ENCODE measurements at places on chromosomes 3 and 15.

GRCh38 chr3:107062787-107063186 is 314.5 kb upstream of the CCDC54 start:
- peak; percentile 15 for DNase-seq

DNA sequence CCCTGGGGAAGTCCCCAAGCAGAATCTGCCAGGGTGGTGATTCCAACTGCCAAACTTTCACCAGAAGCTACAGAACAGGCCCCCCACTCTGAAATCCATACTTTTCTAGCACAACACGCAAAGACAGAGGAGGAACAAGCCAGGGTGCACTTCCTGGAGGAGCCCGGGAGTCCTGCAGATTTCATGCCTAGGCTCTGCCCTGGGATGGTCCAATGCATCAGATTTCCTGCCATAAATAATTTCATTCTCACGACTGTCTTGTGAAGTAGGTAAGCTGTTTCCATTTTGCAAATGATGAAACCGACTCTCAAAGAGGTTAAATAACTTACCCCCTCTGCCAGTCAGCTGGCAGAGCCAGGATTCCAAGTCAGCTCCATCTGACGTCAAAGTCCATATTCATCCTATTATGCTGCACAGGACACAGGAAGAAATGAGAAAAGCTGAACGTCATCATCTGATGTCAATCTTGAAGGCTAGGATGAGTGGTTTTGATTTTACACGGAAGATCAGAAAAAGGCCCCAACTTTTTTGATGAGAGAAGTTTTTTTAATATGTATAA is 134.8 kb upstream of the IGF1R start:
- DNase-seq, result no peak

DNA sequence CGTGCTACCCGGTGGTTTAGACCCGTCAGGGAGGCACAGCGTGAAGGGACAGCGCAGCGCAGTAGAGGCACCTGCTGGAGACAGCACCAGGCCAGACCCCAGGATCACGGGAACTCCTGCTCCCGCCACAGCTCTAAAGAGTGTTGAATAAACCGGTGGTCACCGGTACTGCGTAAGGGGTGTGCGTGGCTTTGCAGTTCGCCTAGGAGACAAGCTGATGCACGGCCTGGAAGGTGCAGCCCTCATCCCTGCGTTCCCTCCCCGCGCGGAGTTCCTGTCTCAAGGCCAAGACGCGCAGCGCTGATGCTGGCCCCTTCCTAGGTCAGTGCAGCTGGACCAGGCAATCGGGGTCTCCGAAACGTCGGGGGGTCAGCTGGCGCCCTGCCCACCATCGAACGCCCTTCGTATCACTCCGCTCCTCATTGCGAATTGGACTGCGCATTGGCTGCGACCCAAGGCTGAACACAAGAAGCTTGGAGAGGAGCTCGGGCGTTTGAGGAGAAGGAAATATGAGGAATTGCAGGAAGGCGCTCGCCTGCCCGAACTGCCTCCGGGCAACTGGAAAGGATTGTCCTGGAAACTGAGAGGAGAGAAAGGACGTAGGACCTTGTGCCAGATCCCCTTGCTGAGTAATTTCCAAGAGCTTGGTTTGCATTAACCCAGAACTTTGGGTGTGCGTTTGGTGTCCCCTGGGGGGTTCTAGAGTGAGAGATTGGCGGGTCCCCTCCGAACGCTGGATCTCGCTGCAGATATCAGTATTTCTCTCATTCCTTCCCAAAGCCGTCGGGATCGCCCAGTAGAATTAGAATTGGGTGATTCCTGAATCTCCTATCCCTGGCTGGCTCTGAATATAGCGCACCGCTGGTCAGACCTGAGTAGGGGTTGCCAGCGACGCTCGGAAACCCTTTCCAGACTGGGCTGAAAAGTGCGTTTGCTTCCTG is 2.3 kb upstream of the SOX14 start:
- peak; percentile 52 for DNase-seq

- DNase-seq, result no peak
Observed at GRCh38 chr15:70088887-70089691, 8.6 kb downstream of the TLE3 start.

- DNase-seq, result no peak
Observed at GRCh38 chr3:100384733-100385525, 16.0 kb downstream of the TOMM70 start.

DNA sequence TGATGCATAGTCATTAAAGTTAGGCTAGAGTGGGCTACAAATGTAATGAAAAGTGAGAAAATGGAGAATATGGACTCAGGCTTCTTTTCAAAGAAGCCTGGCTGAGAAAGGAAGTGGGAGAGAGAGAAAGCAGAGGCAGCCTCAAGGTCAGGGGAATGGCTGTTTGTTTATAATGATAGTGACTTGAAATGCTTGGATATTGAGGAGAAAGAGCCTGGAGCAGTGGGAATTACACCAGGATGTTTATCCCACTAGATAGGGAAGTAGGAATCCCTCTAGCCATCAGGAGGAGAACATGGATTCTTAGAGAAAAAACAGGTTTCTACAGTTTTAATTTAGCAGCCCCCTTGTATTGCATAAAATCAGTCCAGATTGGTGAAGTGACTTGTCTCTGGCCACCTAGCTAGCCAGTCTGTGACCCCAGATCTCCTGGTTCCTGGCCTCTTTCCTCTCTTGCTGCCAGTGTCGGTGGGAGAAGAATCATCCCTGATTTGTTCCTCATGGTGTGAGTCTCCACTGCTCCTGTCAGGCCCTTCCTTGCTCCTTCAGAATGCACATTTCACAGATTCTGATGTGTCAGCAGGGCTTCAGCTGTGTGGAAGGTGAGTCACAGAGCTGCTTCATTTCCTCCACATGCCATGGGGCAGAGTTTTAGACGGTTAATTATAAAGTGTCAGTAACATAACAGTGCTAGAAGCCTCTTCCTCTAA is 32.9 kb downstream of the SEMA6D start:
- no peak for DNase-seq

DNA sequence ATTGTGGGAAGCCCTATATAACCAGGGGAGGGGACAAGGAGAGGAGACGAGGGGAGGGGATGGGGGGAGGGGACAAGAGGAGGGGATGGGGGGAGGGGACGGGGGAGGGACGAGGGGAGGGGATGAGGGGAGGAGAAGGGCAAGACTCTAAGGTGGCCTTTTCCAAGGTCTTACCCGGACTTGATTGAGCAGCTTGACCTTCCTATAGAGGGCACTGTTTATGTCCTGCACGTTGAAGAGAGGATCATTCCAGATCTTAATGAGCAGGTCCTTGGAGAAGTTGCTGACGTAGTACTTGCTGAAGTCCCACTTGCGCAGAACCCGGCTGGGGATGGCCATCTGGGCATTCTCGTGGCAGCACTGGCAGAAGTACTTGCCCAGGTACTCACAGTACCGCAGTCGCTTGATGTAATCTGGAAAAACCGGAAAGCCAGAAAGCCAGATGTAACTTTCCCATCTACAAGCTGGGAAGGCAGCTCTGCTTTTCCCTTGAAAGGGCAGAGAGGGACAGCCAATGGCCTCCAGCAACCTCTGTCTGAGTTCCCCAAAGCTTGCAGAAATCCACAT is 55.7 kb downstream of the RUBCN start:
- DNase-seq, result no peak

DNA sequence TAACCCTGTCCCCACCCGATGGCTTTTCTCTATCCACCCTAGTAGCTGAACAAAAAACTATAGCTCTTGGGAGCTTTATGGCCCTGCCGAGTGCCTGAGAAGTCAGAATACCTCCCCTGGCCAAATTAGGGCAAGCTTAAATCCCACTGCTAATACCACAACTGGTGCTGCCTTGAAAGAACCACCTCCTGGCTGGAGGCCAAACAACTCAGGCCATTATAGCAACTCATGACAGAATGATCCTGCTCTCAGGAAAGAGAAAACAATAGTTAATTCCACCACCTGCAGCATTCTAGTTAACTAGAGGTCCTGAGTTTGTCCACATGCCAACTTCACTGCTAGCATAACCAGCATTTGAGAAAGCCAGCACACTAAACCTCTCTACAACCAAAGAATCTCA is 123.2 kb downstream of the RTP4 start:
- no peak for DNase-seq

- DNase-seq, result no peak
Observed at GRCh38 chr15:52523192-52523591, 5.5 kb downstream of the MYO5A start.

- no peak for DNase-seq
Observed at GRCh38 chr15:90552162-90552928, 22.6 kb downstream of the CRTC3 start.

DNA sequence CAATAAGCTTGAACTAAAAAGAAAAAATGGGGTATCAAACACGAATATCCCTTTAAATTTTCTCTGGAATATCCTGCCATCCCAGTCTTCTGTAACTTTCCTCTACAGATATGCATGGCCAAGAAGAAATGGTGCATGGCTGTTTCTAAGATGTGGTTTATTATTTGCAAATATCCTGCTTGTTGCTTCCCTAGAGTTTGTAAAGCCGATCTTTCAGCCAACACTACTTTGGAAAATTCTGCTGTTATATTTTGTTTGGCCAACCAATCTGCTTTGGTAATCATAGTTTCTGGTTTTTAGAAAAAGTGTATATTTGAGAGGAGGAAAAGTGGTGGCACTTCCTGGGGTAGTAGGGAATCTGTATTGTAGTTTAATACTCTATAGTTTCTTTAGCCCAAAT is 13.9 kb downstream of the PHLDB2 start:
- DNase-seq, result no peak

GRCh38 chr3:37753428-37753827 is 108.3 kb upstream of the CTDSPL start:
- DNase-seq, result no peak

DNA sequence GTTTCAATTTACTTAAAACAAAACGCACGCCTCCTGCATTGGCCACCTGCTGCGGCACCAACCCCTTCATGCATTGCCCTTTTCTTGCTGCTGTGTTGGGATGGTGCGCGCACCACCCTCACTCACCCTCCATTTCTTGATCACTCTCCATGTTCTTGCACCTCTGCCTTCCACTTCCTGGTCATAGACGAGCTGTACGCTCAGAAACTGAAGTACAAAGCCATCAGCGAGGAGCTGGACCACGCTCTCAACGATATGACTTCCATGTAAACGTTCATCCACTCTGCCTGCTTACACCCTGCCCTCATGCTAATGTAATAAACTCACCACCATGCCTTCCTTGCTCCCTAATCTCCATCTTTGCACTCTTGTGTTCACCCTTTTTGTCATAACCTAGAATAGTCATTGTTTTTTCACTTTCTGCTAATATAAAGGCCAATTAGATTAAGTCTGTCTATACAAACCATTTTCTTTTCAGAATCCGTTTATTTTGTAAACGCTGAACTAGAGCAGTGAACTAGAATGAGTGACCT is 21.4 kb downstream of the TPM1 start:
- no peak for DNase-seq

- DNase-seq, result no peak
Observed at GRCh38 chr3:155270485-155271342, 22.8 kb downstream of the STRIT1 start.

DNA sequence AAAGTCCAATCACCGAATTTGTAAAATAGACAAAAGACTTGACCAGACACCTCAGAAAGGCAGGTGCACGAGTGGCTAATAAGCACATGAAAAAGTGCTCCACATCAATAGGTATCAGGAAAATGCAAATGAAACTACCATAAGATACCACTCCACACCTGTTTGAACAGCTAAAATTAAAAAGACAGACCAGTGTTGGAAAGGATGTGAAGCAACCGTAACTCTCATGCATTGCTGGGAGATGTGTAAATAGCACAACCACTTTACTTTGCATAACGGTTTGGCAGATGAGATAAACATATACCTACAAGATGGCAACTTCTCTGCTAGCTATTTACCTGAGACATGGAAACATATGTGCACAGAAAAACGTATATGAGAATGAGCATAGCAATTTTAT is 56.9 kb downstream of the CADPS start:
- DNase-seq, result no peak

GRCh38 chr3:56059731-56060130 is 408.5 kb downstream of the ERC2 start:
- no peak for DNase-seq

Data from neural progenitor cell (in vitro differentiated cells).